ENCODE measurements at places on chromosomes 6 and 20.

- DNase-seq: no peak
These were observed 28.7 kb downstream of the SMPDL3A start for GRCh38 chr6:122817766-122818165.

DNA sequence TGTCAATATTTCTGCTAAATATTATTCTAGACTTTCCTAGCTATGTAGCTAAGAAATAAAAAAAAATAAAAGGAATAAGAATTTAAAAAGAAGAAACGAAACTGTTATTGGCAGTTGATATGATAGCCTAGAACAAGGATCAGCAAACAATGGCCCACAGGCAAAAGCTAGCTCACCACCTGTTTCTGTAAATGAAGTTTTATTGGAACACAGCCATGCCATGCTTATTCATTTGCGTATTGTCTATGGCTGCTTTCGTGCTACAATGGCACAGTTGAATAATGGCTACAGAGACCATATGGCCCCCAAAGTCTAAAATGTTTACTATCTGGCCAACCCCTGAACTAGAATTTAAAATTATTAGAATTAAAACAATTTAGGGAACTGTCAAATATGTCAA is 952.6 kb upstream of the MAP3K7 start:
- no peak for DNase-seq

GRCh38 chr20:57877995-57878394 is 168.2 kb upstream of the PMEPA1 start:
- DNase-seq: no peak

DNA sequence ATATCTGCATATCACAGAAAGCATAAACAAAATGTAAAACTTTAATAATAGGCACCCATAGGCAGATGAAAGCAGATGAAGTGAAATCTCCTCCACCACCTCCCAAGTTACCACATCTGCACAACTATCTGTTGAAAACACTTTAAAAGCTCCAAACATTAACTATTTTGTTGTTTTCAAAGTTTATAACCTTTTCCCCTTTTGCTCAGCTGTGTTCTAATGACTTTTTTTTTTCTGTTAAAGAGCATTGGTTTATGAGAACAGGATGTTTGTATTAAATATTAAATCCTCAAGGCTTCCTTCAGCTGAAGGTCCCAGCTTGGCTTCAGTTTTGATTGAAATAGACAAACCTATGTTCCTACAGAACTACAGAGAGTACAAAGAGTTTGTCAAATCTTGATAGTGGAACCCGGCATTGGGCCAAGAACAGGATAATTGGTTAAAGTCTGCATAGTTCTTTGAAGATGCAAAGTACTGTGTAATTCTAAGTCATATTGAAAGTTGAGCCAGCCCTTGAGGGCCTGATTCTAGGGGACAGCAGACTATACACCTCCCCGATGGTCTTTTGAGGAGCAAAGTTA is 255.1 kb upstream of the JAG1 start:
- DNase-seq: no peak

DNA sequence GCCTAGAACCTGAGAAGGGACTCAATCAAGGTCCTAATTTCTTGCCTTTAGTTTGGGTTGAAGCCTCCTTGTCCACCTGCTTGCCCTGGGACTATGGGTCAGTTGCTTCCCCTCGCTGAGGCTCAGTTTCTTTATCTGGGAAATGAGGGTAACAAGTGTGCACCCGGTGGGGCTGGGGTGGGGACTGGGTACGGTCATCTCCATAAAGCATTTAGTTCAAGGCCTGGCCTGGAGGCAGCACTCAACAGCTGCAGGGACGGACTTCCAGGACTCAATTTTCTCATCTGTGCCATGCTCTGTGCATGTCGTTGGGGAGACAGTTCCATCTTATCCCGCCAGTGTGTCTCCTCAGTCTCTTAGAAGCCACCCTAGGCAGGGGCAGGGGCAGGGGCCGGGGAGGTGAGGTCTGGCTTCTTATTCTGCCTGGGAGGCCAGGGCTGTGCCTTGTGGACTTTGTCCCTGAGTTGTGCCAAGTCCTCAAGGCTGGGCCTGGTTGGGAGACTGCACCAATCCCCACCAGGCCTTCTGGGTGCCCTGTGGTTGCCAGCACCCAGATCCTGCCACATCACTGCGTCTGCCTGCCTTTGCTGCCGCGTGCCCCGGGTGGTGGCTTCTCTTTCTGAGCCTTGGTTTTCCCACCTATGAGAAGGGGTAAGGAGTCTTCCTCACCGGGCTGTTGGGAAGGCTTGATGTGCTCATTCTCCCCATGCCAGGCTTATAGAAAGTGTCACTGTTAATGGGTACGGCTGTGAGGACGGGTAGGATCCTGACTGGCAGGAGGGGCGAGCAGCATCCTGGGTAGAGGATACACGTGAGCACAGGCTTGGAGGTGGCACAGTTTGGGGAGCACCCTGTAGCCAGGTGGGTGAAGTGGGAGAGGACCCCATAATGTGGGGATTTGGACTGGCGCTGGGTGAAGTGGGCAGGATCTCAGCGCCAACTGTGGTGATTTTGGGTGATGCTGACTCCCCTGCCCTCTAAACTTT is 8.6 kb downstream of the SRC start:
- no peak for DNase-seq

All from astrocyte of the spinal cord (primary cell).